ENCODE measurements at places on chromosomes 2 and 18.

DNA sequence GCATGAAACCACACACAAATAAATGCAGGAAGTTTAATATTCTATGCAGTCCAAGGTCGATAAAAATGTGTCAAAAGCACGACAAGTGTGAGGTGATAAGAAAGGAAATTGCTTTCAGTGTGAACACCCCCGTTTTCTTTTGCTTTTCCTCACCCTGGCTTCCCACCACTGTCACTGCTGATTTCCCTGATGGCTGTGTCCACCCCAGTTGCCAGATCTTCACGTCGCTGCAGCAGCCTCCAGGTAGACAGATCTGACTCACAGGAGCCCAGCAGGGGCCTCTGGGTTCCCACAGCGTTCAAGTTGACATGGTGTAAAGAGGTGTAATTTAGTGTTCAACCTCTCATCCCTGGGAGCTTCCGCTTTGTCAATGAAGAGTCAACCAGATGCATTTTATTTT lies 128.0 kb upstream of the TACR1 start:
- no peak for DNase-seq

GRCh38 chr2:120177001-120177621 lies 46.1 kb downstream of the TMEM185B start:
- peak; percentile 62 for DNase-seq

GRCh38 chr2:230016844-230017243 lies 51.9 kb downstream of the SLC16A14 start:
- no peak for DNase-seq

DNA sequence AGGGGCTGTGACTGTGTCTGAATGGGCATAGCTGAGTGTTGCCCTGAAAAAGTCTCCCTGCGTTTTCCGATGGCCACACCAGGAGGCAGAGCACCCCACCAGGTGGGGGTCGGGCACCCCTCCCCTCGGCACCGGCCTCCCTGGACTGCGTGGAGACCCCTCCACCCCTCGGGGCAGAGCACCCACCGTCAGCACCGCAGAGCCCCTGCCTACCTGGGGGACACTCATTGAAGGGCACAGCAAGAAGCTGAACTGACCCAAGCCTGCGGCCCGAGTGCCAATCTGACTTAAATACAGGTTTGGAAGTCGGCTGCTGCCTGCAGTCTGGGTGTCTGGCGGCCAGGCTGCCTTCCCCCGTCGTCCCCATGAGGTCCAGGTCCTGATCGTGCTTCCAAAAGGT lies 69.9 kb downstream of the KCNG2 start:
- no peak for DNase-seq

- no peak for DNase-seq
Observed at GRCh38 chr2:11292464-11293255, 51.8 kb downstream of the ROCK2 start.

- no peak for DNase-seq
Observed at GRCh38 chr2:19786408-19787058, 115.2 kb downstream of the TTC32 start.

- DNase-seq: no peak
Observed at GRCh38 chr2:75516378-75517360, 44.1 kb downstream of the EVA1A start.

DNA sequence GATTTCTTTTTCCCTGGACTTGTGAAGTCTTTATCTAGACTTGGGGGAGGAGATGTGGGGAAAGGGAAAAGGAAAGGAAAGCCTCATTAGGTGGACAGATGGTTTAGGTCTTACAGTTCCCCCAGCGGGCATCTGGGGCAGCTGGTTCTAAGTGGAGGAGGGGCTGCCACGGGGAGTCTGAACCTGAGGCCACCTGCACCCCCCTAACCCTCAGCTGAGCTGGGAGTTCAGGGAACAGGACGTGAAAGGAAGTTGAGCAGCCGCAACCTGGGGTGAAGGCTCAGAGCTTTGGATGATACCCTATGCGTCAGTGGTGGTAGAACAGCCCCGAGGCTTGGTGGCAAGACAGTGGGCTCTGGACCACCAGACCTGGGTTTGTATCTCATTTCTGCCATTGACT lies 26.8 kb downstream of the ITM2C start:
- DNase-seq: no peak

GRCh38 chr2:11870584-11870983 lies 124.2 kb downstream of the LPIN1 start:
- no peak for DNase-seq

GRCh38 chr18:36284268-36284667 lies 13.2 kb upstream of the FHOD3 start:
- no peak for DNase-seq

DNA sequence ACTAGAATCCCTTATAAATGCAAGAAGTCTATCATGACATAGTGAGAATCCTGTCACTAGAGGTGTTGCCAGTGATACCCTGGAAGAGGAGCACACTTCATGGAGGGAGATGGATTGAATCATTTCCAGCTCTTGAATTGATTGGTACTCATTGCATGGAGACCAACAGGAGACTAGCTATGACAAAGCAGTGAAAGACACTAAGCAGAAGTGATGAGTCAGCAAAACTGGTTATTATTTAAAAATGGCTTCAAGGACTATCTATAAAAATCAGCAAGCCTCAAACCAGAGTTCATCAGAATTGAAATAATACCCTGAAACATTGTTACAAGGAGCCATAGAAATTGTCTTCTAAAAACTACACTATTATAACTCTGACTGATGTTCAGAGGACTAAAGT lies 200.3 kb downstream of the PDE11A start:
- DNase-seq: no peak

DNA sequence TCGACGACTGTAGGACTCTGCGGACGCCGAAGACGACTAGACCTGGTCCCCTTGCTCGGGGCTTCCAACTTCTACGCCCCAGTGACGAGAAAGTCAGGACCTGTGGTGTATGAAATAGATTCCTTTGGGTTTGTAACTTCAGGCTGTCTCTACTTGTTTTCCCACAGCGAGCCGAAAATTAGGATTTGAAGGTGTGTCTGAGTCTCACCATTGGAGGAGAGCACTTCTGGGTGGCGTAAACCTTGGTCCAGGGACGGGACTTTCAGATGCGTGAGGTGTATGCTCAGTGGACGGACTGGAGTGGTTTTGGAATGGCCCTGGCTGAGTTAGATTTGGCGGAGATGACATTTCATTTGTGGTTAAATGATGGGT lies 1.3 kb downstream of the BIRC6 start:
- no peak for DNase-seq

- no peak for DNase-seq
Observed at GRCh38 chr2:86570059-86570458, 6.8 kb upstream of the CHMP3 start.

DNA sequence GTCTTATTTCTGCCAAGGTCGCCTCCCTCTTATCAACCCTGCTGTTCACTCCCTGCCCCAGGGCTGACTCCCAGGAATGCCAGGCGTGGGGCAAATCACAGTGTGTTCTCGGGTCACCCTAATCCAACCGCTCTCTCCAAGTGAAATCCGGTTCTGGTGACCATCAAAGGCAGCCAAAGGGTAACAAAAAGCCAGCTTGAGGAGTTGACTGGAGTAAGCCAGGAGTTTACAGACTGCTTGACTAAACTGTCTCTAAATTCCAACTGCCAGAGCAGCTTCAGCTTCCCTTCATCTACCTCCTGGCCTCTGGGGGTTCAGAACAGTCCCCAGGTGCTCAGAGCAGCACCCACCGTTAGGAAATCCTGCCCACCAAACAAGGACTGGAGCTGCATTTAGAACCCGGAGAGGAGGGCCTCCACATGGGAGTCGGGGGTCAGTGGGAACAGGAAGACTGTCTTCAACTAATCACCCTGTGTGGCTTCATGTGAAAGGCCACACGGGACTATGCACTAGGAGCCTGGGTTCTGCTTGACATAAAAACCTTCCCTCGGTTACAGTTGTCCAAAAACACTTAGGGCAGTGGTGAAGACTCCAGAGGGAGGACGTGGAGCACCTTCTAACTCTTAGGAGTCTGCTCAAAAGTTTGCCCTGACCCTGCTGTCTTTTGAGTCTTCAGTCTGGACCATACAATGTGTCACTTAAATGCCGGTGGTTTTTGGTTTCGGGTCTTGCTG lies 24.2 kb upstream of the MCFD2 start:
- DNase-seq: no peak

DNA sequence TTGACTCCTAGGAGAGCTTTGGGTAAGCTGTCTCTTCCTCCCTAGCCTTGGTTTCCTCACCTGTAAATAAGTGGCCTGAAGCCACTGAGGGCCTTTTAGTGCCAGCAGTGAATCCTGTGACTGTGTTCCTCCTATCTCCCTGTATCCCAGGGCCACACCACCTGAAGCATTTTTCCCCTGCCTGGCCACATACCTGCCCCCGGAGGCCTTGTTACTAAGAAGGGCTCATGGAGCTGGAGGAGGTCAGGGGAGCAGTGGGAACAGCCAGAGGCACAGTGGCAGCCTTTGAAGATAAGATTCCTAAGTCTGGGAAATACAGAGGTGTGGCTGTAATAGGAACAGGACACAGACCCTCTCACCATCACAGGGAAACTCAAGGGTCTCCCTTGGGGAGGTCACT lies 162.4 kb downstream of the SMAD7 start:
- DNase-seq: no peak

DNA sequence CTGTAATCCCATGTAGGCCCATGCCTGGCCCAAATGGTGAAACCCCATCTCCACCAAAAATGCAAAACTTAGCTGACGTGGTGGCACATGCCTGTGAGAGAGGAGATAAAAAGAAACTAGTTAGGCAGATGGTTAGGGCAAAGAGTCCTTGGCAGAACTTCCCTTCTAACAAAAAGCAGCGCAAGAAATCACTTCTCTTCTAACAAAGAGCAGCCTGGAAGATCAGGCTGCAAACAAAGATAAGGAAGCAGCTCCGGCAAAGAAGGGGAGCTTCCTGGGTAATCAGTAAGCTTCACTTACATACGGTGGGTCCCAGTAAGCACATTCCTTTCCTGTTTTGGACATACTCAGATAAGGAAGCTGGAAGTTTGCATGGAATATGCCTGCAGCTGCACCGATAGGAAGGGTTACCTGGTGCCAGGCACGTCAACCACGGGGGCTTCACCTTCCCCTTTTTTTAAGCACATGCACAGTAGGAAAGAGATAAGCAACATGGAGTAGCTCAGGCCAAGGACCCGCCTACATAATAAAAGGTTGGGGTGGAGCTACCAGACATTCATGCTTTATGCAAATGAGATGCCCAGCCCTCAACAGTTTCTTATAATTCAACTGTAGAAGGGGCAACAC lies 61.0 kb upstream of the SLC25A52 start:
- DNase-seq: no peak

GRCh38 chr2:208711598-208711997 lies 305.0 kb downstream of the PTH2R start:
- no peak for DNase-seq

GRCh38 chr2:96801005-96801785 lies 14.9 kb upstream of the CNNM3 start:
- peak; percentile 43 for DNase-seq

- no peak for DNase-seq
Observed at GRCh38 chr2:224890372-224890771, 151.9 kb downstream of the DOCK10 start.

DNA sequence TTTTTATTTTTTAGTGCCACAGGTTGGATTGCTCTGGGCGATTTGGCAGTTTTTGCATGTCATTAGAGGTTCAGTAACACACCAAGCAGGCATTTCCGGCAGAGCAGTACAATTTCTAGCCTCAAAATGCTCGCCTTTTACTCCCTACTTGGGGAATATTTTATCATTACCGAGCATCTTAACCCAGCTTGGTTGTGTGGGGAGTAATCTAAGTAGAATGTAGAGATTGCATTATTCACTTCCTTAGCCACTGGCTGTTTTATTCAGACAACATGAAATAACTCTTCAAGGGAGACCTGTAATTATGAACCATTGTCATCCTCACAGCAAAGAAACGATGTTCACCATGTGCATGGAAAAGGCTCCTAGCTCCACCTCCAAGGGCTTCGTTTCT lies 13.1 kb downstream of the GRP start:
- no peak for DNase-seq

GRCh38 chr18:35457140-35457704 lies 40.5 kb downstream of the INO80C start:
- DNase-seq: no peak

DNA sequence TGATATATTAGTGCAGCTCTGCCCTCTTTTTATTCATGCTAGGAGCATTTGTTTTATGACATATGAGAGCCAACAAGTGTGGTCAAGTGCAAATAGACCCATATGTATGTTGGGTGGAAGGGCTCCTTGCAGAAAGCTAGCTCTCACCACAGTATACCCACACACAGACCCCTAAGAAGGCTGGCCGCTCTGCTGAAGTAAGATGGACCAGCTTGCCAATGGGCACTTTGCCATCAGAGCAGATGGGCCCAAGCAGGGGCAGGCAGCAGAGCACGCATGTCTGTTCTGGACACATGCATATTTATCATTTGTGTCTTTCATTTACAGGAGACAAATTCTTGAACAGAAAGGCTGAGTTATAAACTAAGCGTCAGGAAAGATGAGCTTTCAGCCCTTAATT lies 187.5 kb upstream of the DTNA start:
- no peak for DNase-seq

DNA sequence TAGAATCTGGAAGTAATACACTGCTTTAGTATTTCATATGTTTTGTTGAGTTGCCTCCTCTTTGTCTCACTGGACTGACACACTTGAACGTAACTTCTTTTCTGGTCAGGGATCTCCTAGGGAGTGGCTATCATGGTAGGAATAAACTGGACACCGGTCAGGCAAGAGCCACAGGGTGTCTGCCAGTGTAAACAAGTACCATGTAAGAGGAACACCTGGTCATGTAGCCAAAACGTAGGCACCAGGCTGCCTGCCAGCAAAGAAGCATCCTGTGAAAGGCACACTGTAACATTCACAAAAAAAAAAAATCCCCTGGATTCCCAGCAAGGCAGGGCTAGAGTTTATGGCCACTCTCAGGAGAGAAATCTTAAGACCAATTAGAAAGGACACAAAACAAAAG lies 372.8 kb upstream of the RND3 start:
- no peak for DNase-seq

- DNase-seq: no peak
Observed at GRCh38 chr18:2879889-2880288, 33.1 kb downstream of the EMILIN2 start.

- DNase-seq: no peak
Observed at GRCh38 chr2:170394641-170395387, 216.9 kb downstream of the MYO3B start.

- no peak for DNase-seq
Observed at GRCh38 chr2:86788881-86789686, 1.6 kb downstream of the CD8A start.

DNA sequence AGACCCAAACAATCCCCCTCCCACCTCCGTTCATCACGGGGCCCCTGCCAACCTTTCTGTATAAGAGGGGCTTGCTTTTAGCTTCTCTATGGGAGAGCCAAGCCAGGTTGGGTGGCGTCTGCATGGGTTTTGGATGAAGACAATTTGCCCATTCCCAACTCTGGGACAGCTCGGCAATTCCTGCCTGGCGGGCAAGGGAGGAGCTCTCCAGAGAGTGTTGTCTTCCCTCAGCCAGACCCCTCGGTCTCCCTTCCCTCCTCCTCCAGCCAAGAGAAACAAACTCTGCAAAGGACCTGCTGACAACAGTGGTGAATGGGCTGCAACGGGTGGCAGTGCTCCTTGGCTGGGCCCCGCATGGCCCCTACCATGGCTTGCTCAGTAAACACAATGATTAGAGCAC lies 267.2 kb upstream of the HDAC4 start:
- DNase-seq: no peak
